ENCODE measurements at places on chromosomes 3 and 15. TPM values are rescaled to one million over a fixed set of nuclear protein-coding genes. Genes with fewer than 3 reads are reported as not detected.

DNA sequence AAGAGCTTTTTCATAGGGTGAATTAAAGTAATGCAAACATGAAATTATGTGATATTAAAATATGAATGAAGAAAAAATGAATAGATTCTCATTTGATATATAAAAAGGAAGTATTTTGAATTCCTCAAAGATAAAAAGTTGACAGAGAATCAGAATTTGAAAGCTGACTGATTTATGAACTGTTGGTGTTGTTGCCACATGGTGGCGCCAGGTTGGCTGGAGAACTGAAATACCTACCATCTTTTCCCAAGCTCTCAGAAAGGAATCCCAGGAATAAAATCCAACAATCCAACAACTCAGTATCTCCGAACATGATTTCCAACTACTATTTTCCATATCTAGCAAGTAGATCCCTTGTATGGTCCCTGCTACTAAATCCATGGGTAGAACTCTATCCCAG lies 3.1 kb downstream of the MYRIP start:
- DNase-seq = no peak

- no peak for DNase-seq
Observed at GRCh38 chr3:38578551-38578950, 70.9 kb downstream of the SCN5A start.

GRCh38 chr3:125959317-125960065 lies 9.5 kb upstream of the ROPN1B start:
- no peak for DNase-seq

GRCh38 chr15:79898369-79898768 lies 1.6 kb upstream of the MTHFS start:
- no peak for DNase-seq

Gene CHL1
- not detected for total RNA-seq

Gene SLC6A20
- not detected for total RNA-seq

- DNase-seq = no peak
Observed at GRCh38 chr3:130659911-130660310, 86.7 kb downstream of the PIK3R4 start.

DNA sequence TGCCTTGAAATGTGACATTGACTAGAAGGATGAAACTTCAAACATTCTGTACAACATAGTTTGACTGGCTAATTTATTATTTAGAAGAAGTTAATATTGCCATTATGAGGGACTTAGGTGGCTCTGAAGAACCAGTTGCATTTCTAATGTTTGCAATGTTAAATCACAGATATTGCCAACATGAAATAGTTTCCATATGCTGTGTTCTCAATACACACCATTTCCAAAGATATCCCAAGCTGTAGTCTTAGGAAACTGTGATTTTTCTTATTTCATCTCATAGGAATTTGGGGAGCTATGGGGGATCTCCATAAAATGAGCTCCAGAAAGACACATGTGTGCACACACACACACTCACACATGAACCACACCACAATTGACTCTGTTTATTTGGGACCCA lies 36.3 kb downstream of the ALG1L2 start:
- no peak for DNase-seq

- DNase-seq = no peak
Observed at GRCh38 chr15:40443846-40444245, 3.1 kb downstream of the BAHD1 start.

Gene NAALADL2
- not detected for total RNA-seq

DNA sequence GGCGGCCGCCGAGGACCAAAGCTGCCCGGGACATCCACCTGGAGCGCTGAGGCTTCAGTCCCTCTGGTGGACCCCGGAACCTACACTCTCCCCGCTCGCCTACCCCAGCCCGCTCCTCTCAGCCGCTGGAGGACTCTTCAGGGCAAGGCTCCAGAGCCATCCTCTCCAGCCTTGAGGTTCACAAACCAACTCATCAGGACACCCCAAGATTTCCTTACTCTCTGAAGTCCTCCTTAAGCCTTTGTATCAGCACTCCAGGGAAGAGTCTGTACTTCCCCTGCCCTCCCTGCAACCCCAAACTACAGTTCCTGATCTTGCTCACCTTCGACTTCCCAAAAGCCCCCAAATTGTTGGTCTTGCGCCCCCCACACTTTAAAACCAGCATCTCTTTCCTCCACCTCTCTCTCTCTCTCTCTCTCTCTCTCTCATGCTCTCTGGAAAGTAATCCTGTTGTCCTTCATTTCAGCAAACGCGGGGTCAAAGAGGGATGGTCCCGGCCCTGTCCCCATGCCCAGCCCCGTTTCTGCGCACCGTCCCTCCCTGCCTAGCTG lies 438 bp downstream of the THBS1 start:
- DNase-seq = no peak

GRCh38 chr15:92326236-92326635 lies 67.4 kb upstream of the ST8SIA2 start:
- no peak for DNase-seq

Gene BLOC1S6
- total RNA-seq = 49.7 TPM

- DNase-seq = no peak
Observed at GRCh38 chr3:157145606-157146322, 14.2 kb downstream of the CCNL1 start.

- DNase-seq = no peak
Observed at GRCh38 chr3:104933972-104934371, 432.7 kb upstream of the ALCAM start.

GRCh38 chr3:152760591-152760990 lies 74.3 kb upstream of the P2RY1 start:
- no peak for DNase-seq

Gene CYP1A2
- total RNA-seq = not detected

Gene TBL1XR1
- 169 TPM for total RNA-seq

Gene LRRC57
- 22.5 TPM for total RNA-seq

DNA sequence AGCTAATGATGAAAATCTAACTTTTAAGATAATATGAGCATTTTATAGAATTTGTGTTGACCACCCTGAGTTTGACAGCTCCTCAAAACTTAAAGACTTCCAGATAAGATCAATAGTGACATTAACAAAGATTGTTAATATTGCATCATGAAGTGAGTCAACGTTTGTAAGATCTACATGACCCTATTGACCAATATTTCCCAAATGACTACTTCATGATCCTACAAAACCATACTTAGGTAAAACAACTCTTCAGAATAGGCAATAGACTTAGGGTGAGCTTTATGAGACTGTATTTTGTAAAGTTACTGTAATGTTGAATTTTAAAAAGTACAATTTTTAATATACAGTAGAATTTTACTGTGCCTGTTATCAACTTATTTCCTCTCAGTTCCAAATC lies 422.7 kb upstream of the ALCAM start:
- DNase-seq = no peak

- no peak for DNase-seq
Observed at GRCh38 chr15:63735449-63735848, 98.3 kb downstream of the HERC1 start.

Gene COPG1
- 182 TPM for total RNA-seq

Gene SLC35G2
- total RNA-seq = 7.3 TPM

Gene HYAL1
- 0.59 TPM for total RNA-seq

DNA sequence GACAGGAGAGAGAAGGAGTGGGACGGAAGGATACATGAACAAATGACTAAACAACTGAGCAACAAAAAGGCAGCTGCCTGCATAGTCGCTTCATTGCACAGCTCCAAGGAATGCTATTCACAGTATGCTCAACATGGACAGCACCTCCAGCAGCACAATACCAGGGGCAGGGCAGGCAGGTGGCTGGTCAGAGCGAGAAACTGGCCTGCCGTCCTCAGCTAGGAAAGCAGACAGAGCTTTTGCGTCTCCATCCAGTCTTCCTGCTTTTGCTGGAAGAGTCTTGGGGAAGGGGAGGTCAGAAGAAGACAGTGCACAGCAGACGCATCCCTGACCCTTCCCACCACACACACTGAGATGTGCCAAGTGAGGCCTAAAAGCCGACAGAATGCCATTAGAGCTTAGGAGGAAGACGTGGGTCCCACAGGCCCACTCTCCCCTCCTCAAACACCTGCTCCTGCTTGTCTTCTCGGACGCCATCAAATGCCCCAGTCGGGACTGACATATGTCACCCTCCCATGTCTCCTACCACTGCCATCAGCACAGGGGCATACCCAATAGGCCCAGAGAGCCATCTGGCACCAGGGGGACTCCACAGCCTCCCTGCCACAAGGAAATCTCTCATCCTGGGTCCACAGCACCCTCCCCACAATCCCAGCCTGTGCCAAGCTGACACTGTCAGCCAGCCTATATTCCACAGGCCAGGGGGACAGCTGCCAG lies 3.9 kb downstream of the RAB6B start:
- no peak for DNase-seq

- DNase-seq = no peak
Observed at GRCh38 chr3:62622553-62623174, 249.3 kb upstream of the FEZF2 start.

DNA sequence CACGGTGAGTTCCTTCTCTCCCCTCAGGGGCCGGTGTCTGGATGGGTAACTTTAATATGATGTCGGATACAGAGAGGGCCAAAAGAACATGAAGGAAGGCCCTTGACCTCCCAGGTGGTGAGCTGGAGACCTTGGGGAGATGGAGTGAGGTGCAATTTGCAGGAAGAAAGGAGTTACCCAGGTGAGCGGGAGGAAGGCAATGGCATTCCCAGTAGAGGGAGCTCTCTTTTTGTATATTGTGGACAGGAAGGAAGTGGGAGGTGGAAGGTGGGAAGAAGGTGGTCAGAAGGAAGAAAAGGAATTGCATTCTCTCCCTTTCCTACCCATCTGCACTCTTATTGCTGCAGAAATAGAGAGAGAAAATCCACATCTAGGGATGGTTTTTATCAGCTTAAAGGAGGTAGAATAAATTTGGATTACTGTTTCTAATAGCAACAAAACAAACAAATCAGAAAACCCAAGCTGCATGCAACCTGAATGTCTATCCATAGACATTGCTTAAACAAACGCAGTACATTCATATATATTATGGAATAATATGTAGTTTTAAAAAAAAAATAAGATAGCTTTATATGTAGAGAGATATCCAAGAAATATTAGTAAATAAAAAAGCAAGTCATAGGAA lies 169.0 kb upstream of the TSC22D2 start:
- no peak for DNase-seq

DNA sequence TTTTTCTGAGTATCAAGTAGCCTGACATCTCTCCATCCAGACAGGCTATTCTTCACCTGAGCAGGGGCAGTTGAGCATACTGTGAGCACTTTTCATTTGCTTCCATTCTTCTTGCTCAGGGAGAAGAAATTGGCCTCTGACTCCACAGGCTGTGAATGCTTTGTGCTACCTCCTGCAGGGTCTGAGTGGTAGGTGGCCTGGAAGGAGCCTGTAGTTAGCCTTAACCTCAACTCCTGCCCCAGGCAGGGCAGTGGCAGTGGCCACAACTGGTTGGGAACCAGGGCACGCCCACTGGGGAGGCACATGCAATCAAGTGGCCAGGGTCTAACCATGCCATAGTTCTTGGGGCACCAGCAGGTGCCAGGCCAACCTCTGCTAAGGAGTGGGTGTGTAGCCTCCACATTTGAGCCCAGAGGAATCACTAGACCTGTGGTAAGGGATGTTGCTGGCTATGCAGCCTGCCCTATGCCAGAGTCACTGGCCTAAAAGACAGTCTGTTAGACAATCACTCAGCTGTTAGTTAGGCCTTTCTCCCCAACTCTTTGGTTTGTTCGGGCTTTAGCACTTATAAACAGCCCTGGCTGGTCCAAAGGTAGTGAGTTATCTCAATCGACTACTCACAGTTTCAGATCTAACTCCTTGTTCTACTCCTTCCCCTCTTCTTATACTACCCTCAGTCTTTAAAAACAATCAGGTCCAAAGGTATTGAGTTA lies 7.4 kb downstream of the C3orf62 start:
- DNase-seq = no peak

DNA sequence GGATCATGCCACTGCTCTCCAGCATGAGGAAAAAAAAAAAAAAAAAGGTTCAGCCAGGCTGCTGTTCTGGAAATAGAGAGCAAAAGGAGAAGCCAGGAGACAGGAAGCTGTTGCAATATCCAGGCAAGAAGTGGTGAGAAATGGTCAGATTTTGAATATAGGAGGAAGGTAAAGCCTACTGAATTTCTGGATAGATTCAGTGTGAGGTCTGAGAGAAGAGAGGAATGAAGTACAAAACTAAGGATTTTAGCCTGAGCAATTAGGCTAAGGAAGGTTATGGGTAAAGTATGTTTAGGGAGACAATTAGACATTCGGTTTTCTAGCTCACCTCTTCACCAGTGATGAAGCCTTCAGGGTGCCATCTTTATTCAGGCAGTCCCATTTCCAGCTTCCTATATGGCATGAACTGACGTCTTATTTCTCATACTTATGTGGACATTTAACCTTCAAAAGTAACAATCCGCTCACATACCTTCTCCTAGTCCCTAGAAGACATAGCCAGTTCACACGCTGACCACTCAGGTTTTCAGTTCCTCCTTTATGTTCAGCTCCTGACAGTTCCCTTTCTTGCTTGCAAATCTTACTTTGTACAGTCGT lies 57.2 kb downstream of the KIF9 start:
- no peak for DNase-seq
